ENCODE measurements at places on chromosomes 5 and 9. TPM values are rescaled to one million over a fixed set of nuclear protein-coding genes. Genes with fewer than 3 reads are reported as not detected.

DNA sequence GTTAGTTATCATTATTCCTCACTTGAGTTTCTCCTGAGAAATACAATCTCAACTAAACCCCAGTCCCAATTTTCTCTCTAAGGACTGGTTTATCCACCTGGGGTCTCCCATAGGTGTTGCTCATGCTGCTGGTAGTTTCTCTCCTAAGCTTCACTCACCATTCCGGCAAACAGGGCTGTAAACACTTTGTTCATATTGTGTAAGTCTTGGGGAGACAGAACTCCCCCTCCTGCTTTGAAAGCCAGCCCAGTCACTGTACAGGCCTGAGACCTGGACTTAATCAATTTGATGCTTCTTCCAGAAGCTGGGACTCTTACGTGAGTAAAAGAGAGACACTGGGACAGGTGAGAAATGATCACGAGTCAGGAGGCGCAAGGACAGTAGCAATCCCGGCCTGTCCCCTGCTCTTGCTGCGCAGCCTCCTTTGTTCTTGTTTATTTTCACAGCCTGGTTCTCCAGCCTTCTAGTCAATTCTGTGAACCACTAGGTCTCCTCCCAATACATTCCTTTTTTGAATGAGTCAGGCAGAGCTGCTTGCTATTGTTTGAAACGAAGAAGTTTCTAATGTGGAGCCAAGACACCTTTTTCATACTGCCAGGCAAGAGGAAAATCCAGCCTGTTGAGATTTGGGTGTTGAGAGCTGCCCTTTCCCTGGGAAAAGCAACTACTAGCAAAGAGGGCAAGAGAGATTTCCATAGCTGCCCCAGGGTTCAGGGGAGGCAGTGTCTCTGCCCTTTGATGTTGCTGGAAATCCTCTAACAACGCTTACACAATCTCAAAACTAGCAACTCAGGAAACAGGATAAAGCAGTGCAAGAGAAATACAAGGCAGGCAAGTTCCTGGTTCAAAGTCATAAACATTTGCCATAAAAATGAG is 9.2 kb upstream of the SHROOM1 start:
- DNase-seq = no peak
- peak overlapping the region; percentile 35 for H3K27ac ChIP-seq
- H3K36me3 ChIP-seq = no peaks in the 10 kb centered on the region
- H3K4me3 ChIP-seq = no peak overlapping the region

- no peaks in the 10 kb centered on the region for H3K27me3 ChIP-seq
- H3K36me3 ChIP-seq = no peaks in the 10 kb centered on the region
- DNase-seq = no peak
- peaks cover 4% of the 10 kb centered on the region for H3K4me1 ChIP-seq
- no peak overlapping the region for H3K27ac ChIP-seq
These were observed 29.1 kb downstream of the LMX1B start for GRCh38 chr9:126642839-126643238.

DNA sequence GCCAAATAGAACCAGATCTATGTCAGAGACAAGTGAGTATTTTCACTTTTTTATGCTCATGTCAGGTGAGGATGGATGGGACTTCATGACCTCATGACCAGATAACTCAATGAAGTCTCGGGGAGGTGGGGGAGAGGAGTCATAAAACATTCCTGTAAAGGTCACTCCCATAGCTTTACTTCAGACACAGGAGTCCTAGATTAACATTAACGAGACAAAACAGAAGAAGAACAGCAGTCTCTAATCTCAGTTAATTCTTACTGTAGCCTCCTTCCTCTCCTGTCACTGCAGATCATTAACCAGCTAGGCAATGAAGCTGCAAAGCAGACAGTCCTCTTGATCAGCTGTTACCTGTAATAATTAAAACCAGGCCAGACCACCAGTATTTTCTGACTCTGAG is 11.2 kb downstream of the CRHBP start:
- no peaks in the 10 kb centered on the region for H3K4me1 ChIP-seq
- H3K27me3 ChIP-seq = no peaks in the 10 kb centered on the region
- no peak for DNase-seq
- H3K36me3 ChIP-seq = no peaks in the 10 kb centered on the region

The ROR2 gene
- total RNA-seq = 0.67 TPM

GRCh38 chr5:167245868-167246267 is 1045.6 kb upstream of the WWC1 start:
- H3K27me3 ChIP-seq = no peaks in the 10 kb centered on the region
- DNase-seq = no peak
- H3K4me3 ChIP-seq = no peak overlapping the region
- H3K36me3 ChIP-seq = no peaks in the 10 kb centered on the region

GRCh38 chr5:88203981-88204750 is 64.5 kb downstream of the TMEM161B start:
- DNase-seq = no peak
- H3K27ac ChIP-seq = no peak overlapping the region
- no peaks in the 10 kb centered on the region for H3K27me3 ChIP-seq
- no peaks in the 10 kb centered on the region for H3K36me3 ChIP-seq
- H3K4me3 ChIP-seq = no peak overlapping the region
- H3K4me1 ChIP-seq = no peaks in the 10 kb centered on the region

The LCNL1 gene
- total RNA-seq = 0.17 TPM

DNA sequence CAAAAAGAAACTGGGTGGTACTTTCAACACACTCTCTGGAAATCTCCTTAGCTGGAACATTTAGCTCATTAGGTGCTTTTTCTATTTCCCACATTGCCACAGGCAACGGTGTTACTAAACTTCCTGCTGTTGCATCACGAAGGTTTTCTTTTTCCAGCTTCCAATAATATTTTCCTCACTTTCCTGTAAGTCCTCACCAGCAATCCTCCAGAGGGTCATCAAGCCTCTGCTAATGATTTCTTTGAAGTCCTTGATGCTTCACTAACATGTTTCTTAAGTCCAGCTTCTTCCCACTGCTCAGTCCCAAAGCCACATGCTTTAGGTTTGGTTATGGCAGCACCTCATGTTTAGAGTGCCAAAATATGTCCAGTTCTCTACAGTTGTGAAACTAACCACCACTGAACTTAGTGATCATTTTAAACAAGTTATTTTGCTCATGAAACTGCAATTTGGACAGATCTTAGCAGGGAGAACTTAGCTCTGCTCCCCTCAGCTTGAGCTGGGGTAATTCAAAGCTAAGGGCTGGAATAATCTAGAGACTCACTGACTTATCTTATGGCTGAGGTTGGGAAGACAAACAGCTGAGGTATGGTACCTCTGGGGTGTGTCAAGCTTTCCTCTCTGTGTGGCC is 39.9 kb upstream of the RETREG1 start:
- no peaks in the 10 kb centered on the region for H3K36me3 ChIP-seq
- no peak overlapping the region for H3K4me3 ChIP-seq

The SEC61B gene
- total RNA-seq = 146 TPM

The FRRS1L gene
- 1.7 TPM for total RNA-seq

DNA sequence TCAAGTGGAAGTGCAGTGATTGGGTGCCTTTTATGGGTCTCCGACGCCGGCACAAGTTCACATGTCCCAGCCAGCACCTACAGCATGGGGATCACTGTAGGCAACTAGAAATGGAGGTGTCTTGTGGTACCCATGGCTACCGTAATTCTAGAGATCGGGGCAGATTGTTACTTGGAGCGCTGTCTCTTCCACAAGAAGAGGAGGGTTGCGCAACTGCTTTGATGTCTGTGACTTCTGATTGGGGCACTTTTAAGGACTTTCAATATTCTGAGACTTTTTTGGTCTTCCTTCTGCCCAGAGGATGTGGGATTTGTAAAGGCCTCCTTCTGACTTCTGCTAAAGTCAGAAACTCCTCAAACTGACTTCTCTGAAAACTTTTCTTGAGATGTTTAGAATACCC is 41.9 kb downstream of the GLRX start:
- H3K27me3 ChIP-seq = no peaks in the 10 kb centered on the region
- H3K27ac ChIP-seq = no peak overlapping the region
- no peak for DNase-seq
- H3K36me3 ChIP-seq = no peaks in the 10 kb centered on the region
- no peak overlapping the region for H3K4me3 ChIP-seq

DNA sequence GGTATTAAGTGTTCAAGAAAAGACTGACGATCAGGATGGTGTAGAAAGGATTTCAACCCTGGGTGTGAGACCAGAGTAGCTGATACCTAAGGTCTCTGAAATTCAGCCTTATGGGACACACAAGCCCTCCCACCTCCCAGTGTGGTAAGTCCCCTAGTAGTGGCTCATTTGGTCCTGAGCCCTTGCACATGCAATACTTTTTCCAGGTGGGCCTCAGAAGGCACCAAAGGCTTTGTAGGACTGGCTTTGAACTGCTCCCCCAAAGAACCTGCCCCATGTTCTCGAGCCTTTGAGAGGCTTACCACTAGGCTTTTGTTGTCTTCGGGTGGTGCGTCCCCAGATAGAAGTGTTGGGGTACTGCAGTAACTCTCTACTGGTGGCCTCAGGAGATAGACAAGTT is 803 bp downstream of the GARIN3 start:
- H3K36me3 ChIP-seq = no peaks in the 10 kb centered on the region
- H3K4me1 ChIP-seq = no peaks in the 10 kb centered on the region
- H3K27ac ChIP-seq = no peak overlapping the region
- no peak overlapping the region for H3K4me3 ChIP-seq

The TRIP13 gene
- 1.2 TPM for total RNA-seq

- H3K4me1 ChIP-seq = peaks cover 14% of the 10 kb centered on the region
- H3K4me3 ChIP-seq = peak overlapping the region; percentile 92
- H3K36me3 ChIP-seq = no peaks in the 10 kb centered on the region
- H3K27me3 ChIP-seq = no peaks in the 10 kb centered on the region
These were observed 828 bp downstream of the ZSWIM6 start for GRCh38 chr5:61332851-61333320.

DNA sequence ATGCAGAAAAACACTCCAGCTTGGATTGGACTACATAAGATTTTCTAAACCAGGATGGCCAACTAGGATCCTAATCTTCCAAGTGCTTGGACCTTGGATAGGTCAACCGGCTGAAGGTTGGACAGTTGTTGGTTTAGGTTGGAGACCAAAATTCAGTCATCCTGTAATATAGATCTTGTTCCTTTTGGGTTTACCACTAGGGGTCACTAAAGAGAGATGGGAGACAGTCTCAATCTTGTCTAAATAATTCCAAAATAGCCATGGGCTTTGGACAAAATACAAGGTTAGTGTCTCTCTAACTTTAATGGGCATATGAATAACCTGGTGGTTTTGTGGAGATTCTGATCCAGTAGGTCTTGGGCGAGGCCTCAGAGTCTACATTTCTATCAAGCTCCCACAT is 148.7 kb upstream of the ERCC6L2 start:
- H3K27ac ChIP-seq = no peak overlapping the region
- no peaks in the 10 kb centered on the region for H3K4me1 ChIP-seq
- no peak overlapping the region for H3K4me3 ChIP-seq
- H3K27me3 ChIP-seq = no peaks in the 10 kb centered on the region

- H3K4me1 ChIP-seq = no peaks in the 10 kb centered on the region
- DNase-seq = no peak
- H3K27ac ChIP-seq = no peak overlapping the region
- H3K36me3 ChIP-seq = no peaks in the 10 kb centered on the region
These were observed 61.8 kb downstream of the COX7C start for GRCh38 chr5:86679529-86679928.

GRCh38 chr9:120730654-120731514 is 16.6 kb upstream of the MEGF9 start:
- H3K27me3 ChIP-seq = no peaks in the 10 kb centered on the region
- H3K36me3 ChIP-seq = no peaks in the 10 kb centered on the region
- no peak for DNase-seq
- H3K27ac ChIP-seq = no peak overlapping the region
- peaks cover 40% of the 10 kb centered on the region for H3K4me1 ChIP-seq

- H3K36me3 ChIP-seq = peaks cover 4% of the 10 kb centered on the region
- no peak overlapping the region for H3K4me3 ChIP-seq
- no peaks in the 10 kb centered on the region for H3K27me3 ChIP-seq
- no peak overlapping the region for H3K27ac ChIP-seq
- H3K4me1 ChIP-seq = no peaks in the 10 kb centered on the region
- no peak for DNase-seq
These were observed 35.8 kb downstream of the HACD4 start for GRCh38 chr9:20995616-20996015.

DNA sequence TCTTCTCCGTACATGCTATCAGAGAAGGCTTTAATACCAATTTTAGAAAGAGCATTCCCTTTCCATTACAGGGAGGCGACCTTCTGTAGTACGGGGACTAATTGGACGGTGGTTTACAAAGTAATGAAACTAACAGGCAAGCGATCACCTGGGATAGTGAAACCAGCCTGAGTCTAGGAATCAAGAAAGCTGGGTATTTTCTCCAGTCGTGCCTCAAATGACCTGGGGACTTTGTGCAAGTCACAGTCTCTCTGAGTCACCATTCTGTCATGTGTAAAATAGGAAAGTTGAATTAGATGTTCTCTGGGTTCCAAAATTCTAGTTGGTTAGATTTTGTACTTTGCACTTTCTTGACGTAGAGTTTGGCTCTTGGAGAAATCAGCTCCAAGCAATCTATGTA is 22.7 kb upstream of the SSBP2 start:
- DNase-seq = no peak
- H3K27ac ChIP-seq = no peak overlapping the region
- H3K4me3 ChIP-seq = no peak overlapping the region
- H3K27me3 ChIP-seq = no peaks in the 10 kb centered on the region
- H3K36me3 ChIP-seq = no peaks in the 10 kb centered on the region

DNA sequence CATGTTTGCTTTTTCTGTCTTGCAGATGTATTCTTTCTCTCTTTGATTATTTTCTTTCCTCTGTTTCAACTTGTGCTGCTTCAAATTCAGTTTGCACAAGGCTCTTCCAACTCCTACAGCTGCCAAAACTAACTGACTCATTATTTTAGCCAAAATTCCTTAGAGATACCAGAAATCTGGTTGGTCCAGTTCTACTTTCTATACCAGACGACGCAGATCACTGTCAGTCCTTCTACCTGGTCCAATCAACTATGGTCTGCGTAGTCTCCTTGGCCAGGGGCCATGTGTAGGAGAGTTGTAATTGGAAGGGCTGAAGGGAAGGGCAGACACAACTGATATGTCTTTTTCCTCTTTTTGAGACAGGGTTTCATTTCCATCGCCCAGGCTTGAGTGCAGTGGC is 51.9 kb upstream of the JAK2 start:
- no peaks in the 10 kb centered on the region for H3K36me3 ChIP-seq
- H3K27me3 ChIP-seq = no peaks in the 10 kb centered on the region
- DNase-seq = no peak
- H3K27ac ChIP-seq = no peak overlapping the region
- H3K4me3 ChIP-seq = no peak overlapping the region
- H3K4me1 ChIP-seq = peaks cover 4% of the 10 kb centered on the region

- H3K4me1 ChIP-seq = no peaks in the 10 kb centered on the region
- no peak overlapping the region for H3K4me3 ChIP-seq
- no peak overlapping the region for H3K27ac ChIP-seq
- no peaks in the 10 kb centered on the region for H3K36me3 ChIP-seq
- H3K27me3 ChIP-seq = no peaks in the 10 kb centered on the region
- no peak for DNase-seq
These were observed 190.7 kb upstream of the TAS2R1 start for GRCh38 chr5:9820691-9821449.

DNA sequence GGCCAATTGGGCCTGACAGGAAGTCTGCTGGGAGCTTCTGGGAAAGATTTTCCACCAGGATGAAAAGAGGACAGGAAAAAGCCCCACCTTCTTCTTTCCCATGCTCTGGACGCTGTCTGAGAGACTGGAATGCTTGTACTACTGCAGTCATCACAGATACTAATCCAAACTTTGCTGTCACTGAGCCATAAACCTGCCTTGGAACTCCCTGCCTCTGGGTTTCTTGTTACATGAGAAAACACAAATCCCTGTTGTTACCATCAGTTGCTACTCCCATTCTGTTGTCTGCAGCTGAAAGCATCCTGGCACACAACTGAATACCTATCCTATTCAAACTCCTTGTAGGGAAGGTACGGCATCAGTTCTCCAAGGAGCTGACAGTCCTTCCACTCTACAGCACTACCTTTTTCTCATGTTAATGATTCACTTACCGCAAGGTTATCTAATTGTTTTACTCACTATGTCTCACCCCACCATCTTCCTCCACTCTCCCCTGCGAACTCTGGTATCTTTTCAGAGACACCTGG is 167.5 kb downstream of the CDK5RAP2 start:
- H3K27me3 ChIP-seq = no peaks in the 10 kb centered on the region
- no peak overlapping the region for H3K4me3 ChIP-seq
- H3K4me1 ChIP-seq = no peaks in the 10 kb centered on the region

The S100Z gene
- total RNA-seq = 0.41 TPM

The MPDZ gene
- 2.7 TPM for total RNA-seq

The OR1J2 gene
- total RNA-seq = not detected
